ENCODE measurements at places on chromosomes 7 and 10.

GRCh38 chr10:46235705-46236545, 50.9 kb upstream of the ANTXRL start:
- DNase-seq = no peak

- no peak for DNase-seq
Observed at GRCh38 chr10:98349508-98349922, 65.5 kb downstream of the PYROXD2 start.

GRCh38 chr10:132131581-132132420, 54.9 kb upstream of the DPYSL4 start:
- DNase-seq = no peak

DNA sequence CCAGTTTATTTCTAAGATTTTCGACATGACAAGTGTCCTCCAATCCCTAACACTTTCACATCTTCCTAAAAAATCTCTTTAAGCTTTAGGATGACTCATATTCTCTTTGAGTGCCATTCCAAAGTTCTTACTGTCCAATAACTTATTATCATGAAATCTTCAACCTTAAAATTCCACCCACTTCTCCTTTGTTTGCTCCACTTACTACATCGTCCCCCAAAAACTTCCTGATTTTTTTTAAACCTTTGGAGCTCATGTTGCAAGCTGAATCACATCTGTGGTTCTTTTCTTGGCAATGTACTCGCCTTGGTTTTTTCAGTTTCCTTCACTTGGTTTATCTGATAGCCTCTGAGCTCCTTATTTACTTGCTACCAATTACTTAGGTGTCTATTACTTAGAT, 39.2 kb upstream of the JCAD start:
- DNase-seq = no peak

DNA sequence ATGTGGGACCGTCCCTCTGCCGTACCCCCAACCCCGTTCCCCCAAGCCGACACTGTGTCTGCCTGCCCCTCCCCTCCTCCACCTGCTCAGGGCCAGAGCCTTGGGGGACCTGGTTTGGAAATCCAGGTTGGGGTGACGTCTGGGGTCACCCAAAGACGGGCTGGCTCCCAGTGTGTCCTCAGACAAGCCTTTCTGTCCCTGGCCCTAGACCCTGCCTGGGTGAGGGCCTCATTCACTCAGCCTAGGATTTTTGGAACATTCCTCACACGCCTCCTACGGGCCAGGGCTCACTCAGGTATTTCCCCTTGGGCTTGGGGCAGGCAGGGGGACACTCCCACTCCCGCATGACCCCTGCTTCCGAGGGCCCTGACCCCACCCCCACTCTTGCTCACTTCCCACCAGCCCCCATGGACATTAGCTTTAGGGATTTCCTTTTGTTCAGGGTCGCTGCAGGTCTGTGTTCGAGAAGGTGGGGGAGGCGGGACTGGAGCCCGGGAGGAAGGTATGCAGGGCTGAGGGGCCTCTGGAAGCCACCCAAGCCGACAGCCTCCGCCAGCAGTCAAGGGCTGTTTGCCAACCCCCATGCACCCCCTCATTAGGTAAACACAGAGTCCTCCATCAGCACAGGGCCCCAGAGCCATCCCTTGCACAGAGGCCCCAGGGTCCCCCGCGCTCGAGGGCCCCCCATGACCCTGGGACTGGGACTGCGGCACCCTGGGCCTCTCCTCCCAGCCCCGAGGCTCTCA, 35.1 kb downstream of the PDGFA start:
- no peak for DNase-seq

- no peak for DNase-seq
Observed at GRCh38 chr7:108815815-108816214, 246.1 kb downstream of the DNAJB9 start.

DNA sequence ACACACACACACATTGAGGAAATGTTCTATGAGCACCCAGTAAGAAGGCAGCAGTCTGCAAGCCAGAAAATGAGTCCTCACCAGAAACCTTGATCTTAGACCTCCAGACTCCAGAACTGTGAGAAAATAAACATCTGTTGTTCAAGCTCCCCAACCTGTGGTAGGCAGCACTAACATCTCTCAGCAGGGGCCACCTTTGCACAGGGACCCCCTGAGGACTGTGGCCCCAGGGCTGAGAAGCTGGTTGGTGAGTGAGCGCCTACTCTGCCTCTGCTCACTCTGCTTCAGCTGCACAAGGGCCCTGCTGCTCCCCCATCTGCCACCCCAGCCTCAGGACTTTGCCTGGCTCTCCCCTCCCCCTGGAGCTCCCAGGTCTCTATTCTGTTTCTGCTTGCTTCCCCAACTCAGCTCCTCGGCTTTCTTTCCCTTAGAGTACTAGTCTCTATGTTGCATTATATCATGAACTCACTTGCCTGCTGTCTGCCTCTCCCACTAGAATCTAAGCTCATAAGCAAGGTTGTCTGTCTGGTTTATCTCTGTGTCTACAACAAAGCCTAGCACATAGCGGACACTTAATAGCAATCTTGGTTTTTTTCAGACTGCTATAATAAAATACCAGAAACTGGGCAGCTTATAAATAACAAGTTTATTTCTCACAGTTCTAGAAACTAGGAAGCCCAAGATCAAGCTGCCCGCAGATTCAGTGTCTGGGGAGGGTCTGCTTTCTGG, 40.4 kb upstream of the PRLHR start:
- no peak for DNase-seq

- no peak for DNase-seq
Observed at GRCh38 chr10:94150541-94151184, 156.9 kb downstream of the PLCE1 start.

DNA sequence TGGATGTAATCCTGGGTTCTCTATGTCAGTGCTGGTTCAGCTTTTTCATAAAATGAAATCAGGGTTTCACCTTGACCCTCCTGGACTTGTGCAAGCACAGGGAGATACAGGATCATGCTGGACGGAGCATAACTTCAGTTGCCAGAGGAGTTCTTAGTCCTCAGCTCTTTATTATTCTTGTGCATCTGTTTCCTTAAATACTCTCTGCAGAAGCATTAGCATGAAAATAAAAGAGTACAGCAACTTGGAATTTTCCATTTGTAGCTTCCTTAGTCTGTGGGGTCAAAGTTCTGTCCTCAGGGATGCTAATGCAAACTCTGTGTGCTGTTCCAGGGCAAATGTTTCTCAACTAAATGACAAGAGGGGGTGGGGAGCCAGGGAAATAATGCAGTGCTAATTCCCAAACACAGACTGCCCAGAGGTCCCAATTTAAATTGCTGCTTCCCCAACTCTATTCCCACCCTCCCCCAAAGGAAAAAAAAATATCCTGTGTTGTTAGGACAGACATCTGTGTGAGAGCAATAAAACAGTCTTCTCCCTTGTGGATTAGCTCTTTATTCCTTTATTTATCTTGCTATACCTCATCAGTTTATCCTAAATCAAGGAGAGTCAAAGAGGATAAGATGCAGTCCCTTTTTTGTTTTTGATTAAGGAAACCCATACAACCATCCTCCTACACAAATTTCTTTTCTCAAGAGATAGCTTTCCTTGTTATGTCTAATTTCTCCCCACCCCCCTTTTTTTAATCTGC, 905.0 kb downstream of the LRMDA start:
- DNase-seq = no peak

DNA sequence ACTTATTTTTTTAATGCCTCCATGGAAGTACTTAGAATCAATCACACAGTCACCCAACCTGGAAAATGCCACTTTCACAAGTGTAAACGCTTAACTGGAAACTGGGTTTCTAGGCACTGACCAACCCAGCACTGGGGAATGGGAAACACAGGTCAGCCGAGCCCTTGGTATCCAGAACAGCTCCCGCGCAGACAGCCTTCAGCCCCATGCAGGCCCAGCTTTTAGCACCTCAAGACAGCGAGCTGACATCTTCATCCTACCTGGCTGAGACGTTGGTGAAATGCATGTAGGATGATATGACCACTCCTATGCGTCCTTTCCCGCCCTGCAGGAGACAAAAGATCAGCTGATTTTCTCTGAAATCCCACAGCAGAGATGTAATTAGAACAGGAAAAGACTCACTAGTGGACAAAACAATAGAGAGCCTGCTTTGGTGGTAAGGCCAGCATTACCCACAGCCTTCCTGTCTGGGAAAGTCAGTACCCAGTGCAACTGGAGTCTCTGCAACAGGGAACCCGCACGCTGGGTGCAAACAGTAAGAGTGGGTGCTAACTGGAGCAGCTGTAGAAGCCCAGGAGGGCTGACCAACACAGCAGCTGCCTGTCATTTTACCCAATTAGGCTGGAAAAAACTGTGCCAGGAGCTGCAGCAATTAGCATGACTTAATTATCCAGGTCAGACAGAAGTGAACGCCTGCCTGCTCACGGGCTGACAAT, 153.7 kb downstream of the TNS3 start:
- DNase-seq = peak; percentile 18

DNA sequence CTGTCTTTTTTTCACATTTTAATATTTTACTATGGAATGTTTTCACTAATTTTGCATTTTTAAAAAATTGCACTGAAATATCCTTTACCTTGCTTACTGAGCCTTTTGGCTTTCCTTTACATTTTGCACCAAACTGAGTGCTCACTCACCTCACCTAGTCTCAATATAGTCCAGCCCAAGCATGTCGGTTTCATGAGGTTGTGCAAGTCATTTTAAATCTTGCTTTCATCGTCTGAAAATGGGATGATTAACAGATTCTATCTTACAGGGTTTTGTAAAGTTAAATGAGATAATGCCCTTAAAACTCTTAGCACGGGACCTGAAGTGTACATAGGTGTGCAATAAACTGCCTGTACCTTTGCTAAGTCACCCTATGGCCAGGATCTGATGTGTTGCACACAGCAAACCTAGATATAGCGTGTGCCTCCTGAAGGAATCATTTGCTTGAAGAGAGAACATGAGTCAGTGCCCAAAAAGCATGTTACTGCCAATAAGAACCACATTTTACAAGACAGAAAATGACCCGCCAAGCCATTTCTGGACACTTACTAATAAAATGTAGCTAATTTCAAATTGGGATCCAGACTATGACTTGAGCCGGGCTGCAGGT, 199.8 kb downstream of the JCAD start:
- DNase-seq = no peak

DNA sequence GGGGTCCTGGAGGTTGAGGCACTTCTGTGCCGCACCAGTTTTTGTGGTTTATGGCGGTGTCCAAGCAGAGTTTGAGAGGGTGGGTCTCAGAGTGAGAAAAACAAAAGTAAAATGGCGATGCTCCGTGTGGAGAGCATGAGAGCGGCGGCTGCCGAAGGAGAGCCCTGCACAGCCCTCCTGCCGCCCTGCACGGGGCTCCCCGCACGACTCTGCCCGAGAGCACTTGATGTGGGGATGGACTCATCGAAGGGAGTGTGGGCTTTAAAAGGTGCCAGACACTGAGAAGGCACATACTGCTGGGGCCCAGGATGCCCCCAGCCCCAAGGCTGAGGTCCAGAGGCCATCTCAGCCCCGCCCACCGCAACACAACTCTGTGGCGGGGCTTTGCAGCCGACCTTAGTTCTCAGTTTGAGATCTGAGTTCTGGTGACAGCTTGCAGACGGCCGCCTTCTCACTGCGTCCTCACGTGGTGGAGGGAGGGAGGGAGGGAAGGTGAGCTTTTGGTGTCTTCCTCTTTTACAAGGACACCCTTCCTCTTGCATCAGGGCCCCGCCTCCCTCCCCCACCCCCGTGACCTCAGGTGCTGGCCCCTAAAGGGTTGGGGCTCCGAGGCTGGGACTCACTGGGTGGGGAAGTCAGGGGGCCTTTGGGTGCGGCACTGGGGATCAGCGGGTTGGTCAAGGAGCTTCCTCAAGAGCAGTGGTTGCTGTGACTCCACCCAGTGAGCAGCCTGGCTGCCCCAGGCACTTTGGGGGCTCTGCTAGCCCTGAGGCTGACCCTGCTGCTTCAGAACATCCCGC, 69.1 kb downstream of the NKX6-2 start:
- no peak for DNase-seq

DNA sequence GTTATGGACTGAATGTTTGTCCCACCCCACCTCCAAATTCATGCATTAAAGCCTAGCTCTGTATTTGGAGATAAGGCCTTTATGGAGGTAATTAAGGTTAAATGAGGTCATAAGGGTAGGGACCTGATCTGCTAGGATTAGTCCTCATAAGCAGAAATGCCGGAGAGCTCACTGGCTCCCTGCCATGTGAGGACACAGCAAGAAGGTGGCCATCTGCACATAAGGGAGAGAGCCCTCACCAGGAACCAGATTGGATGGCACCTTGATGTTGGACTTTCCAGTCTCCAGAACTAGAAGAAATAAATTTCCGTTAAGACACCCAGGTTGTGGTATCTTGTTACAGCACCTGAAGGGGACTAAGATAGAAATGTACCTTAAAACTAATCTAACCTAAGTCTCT, 816.1 kb upstream of the C7orf33 start:
- DNase-seq = no peak

- DNase-seq = no peak
Observed at GRCh38 chr7:115097175-115097671, 175.3 kb downstream of the MDFIC start.

DNA sequence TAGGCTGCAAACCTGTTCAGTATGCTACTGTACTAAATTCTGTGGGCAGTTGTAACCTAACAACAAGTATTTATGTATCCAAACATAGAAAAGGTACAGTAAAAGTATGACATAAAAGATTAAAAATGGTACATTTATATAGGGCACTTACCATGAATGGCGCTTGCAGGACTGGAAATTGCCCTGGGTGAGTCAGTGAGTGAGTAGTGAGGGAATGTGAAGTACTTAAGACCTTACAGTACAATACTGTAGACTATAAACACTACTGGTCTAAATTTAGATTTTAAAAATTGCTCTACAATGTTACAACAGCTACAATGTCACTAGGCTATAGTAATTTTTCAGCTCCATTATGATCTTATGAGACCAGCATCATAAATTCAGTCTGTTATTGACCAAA, 146.0 kb upstream of the GNAI1 start:
- DNase-seq = no peak

DNA sequence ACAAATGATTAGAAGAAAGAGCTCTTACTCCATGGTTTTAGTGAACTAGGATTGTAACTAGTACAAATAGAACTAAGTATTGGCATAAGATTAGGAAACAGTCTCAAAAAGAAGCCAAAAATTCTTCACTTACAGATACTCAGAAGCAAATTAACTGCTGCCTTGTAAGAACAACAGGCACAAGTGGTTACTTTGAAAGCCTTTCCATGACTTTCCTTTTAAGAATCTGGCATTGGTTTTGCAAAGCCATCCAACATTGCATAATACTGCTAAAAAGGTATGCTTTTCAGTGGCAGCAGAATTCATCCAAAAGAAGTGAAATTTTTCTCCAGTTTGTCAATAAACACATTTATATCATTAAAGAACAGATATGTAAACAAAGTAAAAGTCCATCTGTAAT, 126.8 kb upstream of the ODAD2 start:
- DNase-seq = no peak

All from NCI-H526 treated with DMSO at 0.1 percent for 48 hours (cell line).